ENCODE measurements at places on chromosomes 3 and 15.

DNA sequence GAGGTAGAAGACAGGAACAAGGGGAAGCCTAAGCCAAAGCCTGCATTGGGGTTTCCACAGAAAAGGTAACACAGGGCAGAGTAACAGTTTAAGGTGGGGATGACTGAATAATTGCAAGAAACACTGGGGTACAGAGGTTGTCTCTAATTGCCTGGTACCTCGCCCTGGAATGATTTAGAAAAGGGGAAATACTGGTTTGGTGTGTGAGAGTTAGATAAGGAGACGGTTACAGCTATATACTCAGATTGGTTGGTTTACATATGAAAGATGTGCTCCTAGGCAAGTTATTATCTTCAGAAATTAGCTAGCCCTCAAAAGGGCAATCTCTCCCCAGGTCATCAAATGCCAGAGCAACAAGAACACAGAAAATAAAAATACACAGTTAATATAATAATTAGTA lies 58.8 kb downstream of the SMARCC1 start:
- no peak for DNase-seq

GRCh38 chr15:92273723-92274122 lies 120.0 kb upstream of the ST8SIA2 start:
- DNase-seq = no peak

GRCh38 chr3:171815973-171816595 lies 5.8 kb upstream of the PLD1 start:
- no peak for DNase-seq

DNA sequence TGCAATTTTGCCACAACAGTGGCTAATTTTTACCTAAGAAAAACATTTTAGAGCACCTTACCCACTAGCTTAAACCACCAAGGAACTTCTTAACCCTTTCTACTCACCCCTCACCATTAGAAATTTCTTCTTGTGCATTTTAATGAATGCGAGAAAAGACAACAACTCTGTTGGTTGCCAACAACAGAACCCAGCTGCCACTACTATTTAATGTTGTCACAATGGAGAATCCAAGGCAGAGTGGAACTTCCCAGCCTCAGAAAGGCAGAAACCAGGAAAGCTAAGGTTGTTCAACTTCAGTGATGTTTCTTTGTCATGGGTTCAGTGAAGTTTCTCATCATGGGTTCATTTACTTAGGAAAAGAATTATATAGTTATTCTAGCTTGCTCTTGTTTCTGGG lies 325.2 kb upstream of the ARL6 start:
- DNase-seq = no peak

GRCh38 chr15:60479361-60480110 lies 594 bp upstream of the ICE2 start:
- DNase-seq = no peak

GRCh38 chr3:188279502-188280335 lies 125.8 kb downstream of the LPP start:
- no peak for DNase-seq

GRCh38 chr3:190005343-190006113 lies 115.2 kb downstream of the P3H2 start:
- no peak for DNase-seq

All from heart left ventricle (tissue), 16 donors.